M059J (cell line): ENCODE measurements at places on chromosomes 1 and 21. TPM values are rescaled to one million over a fixed set of nuclear protein-coding genes. Genes with fewer than 3 reads are reported as not detected.

DNA sequence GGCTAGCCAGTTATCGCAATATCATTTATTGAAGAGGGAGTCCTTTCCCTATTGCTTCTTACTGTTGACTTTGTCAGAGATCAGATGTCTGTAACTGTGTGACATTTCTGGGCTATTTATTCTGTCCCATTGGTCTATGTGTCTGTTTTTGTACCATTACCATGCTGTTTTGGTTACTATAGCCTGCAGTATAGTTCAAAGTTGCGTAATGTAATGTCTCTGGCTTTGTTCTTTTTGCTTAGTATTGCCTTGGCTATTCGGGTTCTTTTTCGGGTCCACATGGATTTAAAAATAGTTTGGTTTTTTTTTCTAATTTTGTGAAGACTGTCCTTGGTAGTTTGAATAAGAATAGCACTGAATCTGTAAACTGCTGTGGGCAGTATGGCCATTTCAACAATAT is 273.7 kb downstream of the SDCCAG8 start:
- no peak for DNase-seq

DNA sequence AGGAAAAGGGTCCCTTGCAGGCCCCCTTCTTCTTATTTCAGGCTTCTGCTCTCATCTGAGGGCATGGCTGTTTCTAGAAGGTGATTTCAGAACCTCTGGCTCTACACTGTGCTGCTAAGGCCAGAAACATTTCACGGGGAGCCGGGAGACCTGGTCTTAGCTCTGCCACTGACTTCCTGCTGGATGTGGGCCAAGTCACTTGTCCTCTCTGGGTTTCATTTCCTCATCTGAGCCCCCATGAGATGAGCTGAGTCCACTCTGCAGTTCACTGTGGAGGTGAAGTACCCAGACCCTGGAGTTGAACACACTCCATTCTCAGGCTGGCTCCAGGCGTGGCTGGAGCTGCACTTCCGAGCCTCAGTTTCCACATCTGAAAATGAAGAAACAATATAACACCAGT is 2.1 kb downstream of the PADI1 start:
- peak; percentile 64 for DNase-seq

- no peak for DNase-seq
Measured at GRCh38 chr1:168917309-168917708, 188.3 kb upstream of the DPT start.

- DNase-seq: no peak
Measured at GRCh38 chr1:225449774-225450173, 21.9 kb upstream of the LBR start.

DNA sequence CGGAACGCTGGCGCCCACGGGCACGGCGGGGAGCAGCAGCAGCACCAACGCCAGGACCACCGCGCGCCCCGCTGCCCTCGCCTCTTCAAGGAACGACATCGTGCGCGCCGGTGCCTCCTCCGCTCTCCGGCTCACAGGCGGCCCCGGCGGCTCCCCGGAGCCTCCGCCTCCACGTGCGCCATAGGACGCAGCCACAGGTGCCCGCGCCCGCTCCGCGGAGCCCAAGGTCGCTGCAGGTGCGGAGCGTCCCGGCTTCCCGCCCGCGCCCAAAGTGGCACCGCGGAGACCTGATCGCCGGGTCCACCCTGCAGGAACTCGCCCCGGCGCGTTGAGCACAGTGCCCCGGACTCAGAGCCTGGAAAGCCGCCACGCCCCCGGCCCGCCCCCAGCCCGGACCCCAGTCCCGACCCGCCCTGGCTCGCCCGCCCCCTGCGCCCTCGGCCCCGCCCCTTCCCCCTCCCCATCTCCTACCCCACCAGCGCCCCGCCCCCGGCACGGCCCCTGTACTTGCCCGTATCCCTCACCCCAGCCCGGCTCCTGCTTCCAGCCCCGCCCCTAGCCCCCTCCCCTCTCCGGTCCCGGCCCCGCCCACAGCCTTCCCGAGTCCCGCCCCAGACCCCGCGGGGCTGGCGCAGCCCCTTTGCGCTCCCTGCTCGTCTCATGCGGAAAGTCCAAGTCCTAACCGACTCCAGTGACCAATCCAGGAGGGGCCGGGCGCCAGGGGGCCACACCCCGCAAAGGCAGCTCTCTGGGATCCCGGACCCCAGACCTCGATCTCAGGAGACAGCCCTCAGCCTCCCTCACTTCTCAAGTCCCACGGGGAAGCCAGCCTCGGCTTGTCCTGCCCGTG is at the start of gene MEGF6:
Gene MEGF6 (minus strand): TSS at position 339 of the 850 bp plus-strand sequence. CDS start 240 bp downstream, at position 99.
- DNase-seq: peak; percentile 39

GRCh38 chr1:160846281-160846680 is 16.4 kb downstream of the CD244 start:
- DNase-seq: no peak

GRCh38 chr1:161111527-161111926 is 6.3 kb downstream of the PFDN2 start:
- no peak for DNase-seq

DNA sequence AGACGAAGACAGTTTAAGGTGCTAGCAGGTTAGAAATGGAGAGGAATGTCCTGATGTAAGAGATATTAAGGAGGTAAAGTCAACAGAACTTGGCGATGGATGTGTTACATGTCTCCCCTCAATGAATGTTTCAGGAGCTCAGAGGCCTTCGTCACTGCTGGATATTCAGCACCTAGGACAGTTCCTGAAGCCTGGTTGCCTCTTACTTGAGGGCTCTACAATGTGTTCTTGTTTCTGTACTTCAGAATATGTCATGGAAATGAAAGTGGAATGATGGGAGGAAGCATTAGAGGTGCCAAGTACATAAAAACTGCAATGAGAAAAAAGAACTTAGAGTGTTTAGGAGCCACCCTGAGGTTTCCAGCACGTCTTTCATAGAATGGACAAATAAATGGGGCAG is 17.7 kb downstream of the TNR start:
- peak; percentile 27 for DNase-seq

GRCh38 chr1:12433323-12434053 is 184.5 kb downstream of the DHRS3 start:
- peak; percentile 56 for DNase-seq

RNASEL gene
- total RNA-seq: 7.6 and 12.5 TPM in 2 replicates

FCER1A gene
- total RNA-seq: not detected in 2 replicates

PADI3 gene
- 2.1 and 5.3 TPM in 2 replicates for total RNA-seq

RIMKLA gene
- total RNA-seq: not detected in 2 replicates
